Activated CD8-positive, alpha-beta memory T cell treated with anti-CD3 and anti-CD28 coated beads for 4 hours (primary cell): ENCODE measurements at places on chromosomes 2 and 18.

DNA sequence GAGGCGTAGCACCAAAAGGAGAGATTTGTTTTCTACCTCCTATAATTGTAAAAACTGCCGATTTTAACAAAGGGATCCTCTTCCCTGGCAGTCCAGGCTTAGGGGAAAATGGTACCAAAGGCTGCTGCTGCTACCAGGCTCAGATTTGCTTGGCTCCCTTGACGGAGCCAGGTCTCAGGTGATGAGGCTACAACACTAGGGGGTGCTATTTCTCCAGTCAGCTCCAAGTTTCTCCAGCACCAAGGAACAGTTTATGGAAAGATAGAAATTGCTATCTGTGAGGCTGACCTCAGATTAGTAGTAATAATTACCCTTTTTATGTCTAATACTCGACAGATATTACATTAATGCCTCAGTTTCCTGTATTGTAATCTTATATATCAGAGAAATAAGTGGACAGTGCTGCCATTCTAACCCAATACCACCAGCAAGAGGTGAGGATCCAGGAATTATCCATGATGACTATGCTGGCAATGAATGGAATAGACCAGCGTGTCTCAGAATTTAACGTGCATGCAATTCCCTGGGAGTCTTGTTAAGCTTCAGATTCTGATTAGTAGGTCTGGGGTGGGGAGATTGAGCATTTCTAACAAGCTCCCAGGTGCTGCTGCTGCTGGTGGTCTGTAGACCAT is 111.3 kb downstream of the ESCO1 start:
- no peak for DNase-seq

GRCh38 chr18:54119524-54120019 is 104.9 kb downstream of the MBD2 start:
- DNase-seq: no peak

GRCh38 chr2:232133078-232133477 is 171.6 kb downstream of the DIS3L2 start:
- no peak for DNase-seq

GRCh38 chr2:138763971-138764370 is 16.2 kb downstream of the NXPH2 start:
- no peak for DNase-seq
